ENCODE measurements at places on chromosomes 1 and 21.

GRCh38 chr1:157233131-157233530 is 94.9 kb upstream of the ETV3 start:
- no peak for DNase-seq

DNA sequence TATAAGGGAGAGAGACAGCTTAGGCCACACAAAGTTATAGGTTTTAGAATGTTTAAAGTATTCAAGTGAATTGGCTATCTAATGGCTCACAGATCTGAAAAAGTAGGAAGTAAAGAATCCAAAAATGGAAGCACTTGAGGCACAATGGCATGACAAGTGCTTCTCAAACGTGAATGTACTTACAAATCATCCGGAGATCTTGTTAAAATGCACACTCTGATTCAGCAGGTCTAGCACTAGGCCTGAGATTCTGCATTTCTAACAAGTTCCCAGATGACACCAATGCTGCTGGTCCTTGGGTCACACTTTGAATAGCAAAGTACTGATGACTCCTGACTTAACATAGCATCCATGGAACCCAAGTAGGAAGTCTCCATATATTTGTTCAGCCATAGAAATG is 20.9 kb upstream of the AGL start:
- DNase-seq = no peak

DNA sequence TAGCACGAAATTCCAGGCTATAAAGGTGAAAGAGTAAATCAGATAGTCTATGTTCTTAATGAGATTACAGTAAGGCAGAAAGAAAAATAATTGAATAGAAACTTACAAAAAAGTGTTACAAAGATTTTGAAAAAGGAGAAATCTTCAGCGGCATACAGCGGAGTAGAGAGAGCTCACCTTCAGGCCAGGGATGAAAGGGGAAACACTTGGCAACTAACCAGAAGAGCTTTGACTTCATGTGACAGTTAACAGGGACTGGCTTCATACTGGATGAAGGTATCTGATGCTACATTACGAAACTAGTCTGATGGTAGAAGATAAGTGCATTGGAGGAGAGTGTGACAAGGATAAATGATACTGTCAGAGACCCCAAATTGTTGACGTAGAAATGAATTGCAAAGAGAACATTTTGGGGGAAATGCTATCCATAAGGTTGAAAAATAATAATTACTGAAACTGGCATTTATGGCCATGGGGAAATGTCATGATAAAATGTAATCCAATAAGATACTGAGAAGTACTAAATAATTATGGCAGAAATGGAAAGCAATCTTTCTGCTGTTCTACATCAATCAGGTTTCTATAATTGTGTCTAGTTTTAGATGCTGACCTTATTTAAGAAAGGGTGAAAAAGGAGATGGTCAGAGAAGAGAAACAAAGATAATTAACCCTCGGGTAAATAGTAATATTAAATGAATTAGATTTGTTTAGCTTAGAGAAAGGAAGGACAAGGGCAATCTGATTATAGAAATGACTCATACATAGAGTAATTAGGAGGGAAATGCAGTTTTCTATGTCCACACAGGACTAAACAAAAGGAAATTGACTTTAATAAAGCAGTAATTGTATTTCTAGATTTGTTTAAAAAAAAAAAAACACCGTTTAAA is 808.7 kb downstream of the NCAM2 start:
- no peak for DNase-seq

GRCh38 chr1:244757091-244757939 is 78.1 kb upstream of the COX20 start:
- no peak for DNase-seq

DNA sequence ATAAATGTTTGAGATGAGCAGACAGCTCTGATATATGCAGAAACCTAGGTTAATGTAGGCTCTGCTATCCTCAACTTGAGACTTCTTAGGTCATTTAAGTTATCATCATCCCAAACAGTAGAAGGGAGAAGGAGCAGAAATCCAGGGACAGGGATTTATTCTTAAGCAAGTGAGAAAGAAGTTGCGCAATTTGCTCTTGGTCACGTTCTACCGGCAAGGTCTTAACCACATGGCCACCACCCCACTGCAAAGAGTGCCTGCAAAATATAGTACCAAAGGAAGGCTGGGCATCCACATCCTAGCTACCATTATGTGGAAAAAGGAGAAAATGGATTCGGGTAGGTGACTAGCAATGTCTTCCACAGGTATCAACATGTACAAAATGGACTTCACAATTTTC is 25.2 kb downstream of the CRNN start:
- DNase-seq = no peak

GRCh38 chr21:26679284-26679683 is 106.2 kb upstream of the CYYR1 start:
- no peak for DNase-seq

GRCh38 chr1:1250786-1251284 is 4.3 kb upstream of the C1QTNF12 start:
- DNase-seq = peak; percentile 81

GRCh38 chr1:114164840-114165543 is 11.3 kb upstream of the SYT6 start:
- DNase-seq = no peak

- DNase-seq = no peak
These were observed 123.2 kb downstream of the NR5A2 start for GRCh38 chr1:200150721-200151120.

GRCh38 chr1:235351441-235351840 is 15.8 kb upstream of the TBCE start:
- no peak for DNase-seq

GRCh38 chr1:248165186-248165585 is 9.4 kb upstream of the OR2M2 start:
- DNase-seq = no peak

DNA sequence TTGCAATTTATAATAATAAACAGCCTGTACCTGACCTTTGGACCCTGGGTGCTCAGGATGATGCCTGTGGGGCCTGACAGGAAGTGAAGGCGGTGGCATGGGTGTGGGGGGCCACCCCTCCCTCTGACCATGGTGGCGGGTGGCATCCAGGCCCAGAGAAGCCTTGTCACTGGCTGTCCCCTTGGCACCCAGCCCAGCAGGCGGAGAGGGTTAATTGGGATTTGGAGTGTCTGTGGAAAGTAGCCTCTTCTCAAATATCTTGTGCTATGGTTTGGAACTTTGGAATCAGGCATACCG is 20.5 kb downstream of the SOX13 start:
- peak; percentile 46 for DNase-seq

DNA sequence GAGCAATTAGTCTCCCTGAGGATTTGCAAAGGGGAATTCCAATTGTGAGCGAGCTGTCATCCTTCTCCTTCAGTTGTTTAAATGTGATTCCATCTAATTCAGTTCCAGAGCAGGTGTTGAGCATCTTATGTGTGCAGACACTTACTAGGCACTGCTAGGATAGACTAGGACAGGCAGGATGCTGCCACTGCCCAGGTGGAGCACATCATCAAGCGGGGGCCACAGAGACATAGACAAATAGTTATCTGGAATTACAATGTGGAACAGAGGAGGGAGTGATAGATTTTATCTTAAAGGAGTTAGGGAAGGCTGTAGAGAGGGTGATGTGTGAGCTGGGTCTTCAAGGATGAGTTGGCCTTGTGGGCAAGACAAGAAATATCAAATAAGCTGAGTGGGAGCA is 55.9 kb downstream of the CDC7 start:
- DNase-seq = no peak

DNA sequence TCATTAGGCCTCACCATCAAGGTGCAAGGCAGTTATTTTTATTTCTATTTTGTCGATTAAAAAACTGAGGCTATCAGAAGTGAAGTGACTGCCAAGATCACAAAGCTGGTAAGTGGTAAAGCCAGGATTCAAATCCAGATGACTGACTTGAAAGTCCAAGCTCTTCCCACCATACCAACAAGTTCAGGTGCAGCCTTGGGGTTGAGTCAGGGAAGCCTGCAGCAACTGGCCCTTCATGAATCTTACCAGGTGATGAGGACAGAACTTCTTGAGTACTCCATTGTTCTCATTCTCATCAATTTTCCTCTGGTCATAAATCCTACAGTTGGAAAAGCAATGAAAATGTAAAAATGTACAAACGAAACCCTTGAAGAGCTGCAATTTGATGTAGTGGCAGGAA is 20.2 kb downstream of the PEA15 start:
- DNase-seq = no peak

DNA sequence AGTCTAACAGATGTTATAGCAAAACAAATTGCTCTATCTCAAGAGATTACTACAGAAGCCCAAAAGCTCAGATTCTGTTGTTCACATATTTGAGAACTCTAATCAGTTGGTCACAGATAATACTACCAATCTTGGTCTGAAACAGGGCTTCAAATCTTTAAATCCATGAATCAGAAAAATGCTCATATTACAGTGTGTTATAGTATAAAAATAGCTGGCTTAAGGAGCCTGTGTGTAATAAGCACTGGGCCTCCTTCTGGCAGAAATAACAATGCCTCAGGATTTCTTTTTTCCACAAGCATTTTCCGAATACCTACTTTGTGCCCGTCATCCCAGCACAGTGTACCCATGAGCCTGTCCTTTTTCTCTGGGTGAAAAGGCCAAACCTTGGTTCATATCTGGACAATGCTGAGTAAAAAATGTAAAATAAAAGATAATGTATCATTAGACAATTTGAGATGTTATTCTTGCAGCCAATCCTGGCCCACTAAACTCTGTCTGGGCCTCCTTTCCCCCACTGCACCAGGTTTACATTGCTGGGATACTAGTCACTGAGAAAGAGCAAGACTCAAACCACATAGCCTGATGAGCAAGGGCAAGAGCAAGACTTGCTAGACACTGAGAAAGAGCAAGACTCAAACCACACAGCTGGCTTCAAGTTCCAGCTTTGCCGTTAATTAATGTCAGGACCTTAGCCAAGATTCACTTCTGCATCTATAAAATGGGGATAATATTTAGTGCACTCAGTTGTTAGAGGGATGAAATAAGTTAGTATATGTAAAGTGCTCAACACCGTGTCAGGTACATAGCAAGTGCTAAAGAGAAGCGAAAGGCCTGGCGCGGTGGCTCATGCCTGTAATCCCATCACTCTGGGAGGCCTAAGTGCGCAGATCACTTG is 17.0 kb upstream of the ADAR start:
- no peak for DNase-seq

- DNase-seq = no peak
These were observed 522.4 kb upstream of the ZRANB2 start for GRCh38 chr1:71603044-71603776.

Measured in NCI-H1105 (cell line).